ENCODE measurements at places on chromosomes 6 and 20.

DNA sequence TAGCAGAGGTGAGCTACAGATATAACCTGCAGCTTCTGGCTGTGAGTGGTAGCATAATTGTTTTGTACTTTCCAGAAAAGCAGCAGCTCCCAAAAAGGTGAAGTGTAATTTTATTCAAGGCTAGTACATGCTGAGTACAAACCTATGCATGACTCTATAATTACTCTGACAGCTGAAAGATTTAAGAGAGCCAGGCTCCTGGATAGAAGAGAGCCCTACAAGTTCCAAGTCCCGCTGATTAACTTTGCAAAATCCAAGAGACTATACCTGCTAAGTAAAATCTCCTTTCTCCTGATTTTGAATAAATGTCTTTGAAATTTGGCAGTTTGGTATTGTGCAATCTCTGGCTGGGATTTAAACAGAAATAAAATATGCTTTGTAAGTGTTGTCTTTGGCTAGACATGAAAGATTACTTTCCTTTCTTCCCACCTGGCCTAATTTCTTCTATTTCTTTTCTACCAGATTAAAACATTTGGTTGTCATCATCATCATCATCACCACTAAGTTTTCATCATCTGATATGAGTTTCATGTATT lies 79.5 kb downstream of the CTNNBL1 start:
- DNase-seq, result no peak

- DNase-seq, result peak; percentile 76
These were observed 25.1 kb upstream of the UTRN start for GRCh38 chr6:144259986-144260385.

- no peak for DNase-seq
These were observed 1.1 kb downstream of the BPIFB6 start for GRCh38 chr20:33032555-33032954.

GRCh38 chr20:13274275-13274861 lies 53.3 kb downstream of the ISM1 start:
- no peak for DNase-seq

DNA sequence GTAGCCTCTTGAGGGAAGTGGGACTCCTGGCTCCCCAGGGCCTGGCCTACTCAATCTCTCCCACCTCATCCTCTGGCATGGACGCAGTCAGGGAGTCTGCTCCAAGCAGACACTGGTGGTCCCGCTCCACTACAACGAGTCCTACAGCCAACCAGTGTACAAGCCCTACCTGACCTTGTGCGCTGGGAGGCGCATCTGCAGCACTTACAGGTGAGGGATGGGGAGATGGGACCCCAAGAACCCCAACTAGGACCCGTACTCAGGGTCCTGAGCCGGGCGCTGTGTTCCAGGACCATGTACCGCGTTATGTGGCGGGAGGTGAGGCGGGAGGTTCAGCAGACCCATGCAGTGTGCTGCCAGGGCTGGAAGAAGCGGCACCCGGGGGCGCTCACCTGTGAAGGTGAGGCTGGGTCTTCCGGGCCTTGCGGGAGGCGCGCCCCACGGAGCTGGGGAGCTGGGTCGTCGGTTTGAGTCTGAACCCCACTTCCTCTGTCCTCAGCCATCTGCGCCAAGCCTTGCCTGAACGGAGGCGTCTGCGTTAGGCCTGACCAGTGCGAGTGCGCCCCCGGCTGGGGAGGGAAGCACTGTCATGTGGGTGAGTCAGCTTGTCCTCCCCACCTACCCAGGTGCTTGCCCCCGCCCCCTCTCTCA lies 2.1 kb downstream of the EGFL8 start:
- no peak for DNase-seq

GRCh38 chr6:148817689-148818088 lies 70.9 kb downstream of the UST start:
- DNase-seq, result no peak

DNA sequence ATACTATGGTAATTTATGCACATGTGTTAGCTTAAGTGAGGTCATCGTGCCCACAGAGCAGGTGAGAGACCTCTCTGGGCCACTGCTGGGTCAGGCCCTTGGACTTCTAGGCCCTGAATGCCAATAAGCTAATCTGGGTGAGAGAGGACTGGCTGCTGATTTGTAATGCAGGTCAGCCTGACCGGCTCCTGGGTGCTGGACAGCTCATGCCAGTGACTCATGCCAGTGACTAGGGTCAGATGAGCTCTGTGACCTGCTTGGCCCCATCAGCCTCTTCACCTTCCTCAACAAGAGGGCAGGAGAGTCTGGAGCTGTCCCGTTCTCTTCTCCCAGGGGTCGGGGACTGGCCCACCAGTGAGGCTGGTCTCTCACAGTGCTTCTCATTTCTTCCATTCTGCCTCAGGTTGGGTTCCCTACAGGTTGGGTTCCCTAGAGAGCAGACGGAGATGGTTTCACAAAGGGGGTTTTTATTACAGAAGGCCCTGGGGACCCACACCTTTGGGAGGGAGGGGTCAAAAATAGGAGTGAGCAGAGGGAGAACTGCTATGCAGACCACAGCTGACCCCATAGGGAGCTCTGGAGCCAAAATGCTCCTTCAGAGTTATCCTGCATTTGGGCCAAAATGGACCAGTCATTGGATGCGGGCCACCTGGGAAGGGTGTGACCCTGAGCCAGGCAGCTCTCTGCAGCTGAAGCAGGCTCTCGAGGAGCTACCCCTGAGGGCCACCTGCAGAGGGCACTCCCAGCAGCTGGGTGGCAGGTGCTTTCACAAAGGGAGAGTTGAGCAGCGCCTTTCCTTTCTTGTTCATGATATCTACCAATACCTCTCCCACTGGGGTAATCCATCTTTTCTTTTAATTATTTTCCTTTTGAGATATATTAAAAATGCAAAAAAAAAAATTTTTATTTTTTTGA lies 2.2 kb upstream of the OXT start:
- DNase-seq, result peak; percentile 39

GRCh38 chr6:42604150-42604549 lies 40.3 kb downstream of the UBR2 start:
- DNase-seq, result no peak

DNA sequence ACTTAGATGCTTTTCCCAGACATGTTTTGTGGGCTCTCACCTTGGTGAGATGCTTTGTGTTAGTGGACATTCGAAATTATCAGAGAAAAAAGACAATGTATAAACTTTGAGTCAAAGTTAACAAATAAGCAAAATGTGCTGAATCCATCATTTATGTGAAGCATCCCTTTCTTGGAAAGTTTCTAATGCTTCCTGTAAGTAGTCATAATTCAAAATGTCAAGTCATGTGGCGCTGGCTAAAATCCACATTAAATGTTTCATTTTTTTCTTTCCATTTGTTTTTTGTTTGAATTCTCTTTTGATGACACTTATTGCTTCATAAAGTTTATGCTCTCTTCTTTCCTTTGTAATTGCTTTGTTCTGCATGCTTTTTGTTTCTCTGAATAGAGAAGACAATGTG lies 107.2 kb upstream of the CENPW start:
- no peak for DNase-seq

- no peak for DNase-seq
These were observed 11.7 kb downstream of the SYNDIG1 start for GRCh38 chr20:24481173-24481572.

- DNase-seq, result peak; percentile 63
These were observed 28.2 kb upstream of the PLAGL1 start for GRCh38 chr6:144036064-144036834.

GRCh38 chr6:98037571-98037970 lies 754.6 kb upstream of the MMS22L start:
- no peak for DNase-seq

DNA sequence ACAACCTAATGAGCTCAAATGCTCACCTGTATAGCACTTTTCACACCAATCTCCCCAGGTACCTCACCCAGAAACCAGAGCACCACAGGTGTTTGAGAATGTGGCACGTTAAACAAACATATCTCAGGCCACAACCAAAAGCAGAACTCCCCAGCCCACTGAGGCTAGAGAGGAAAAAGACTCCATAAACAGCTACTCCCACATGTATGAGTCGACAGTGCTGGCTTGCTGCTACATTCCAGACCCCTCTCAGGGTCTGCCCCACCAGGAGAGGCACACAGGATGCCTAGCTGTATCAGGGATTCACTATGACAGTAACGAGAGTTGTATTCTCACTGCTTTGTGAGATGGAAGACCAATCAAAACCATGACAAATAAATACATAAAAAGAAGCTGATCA lies 242.6 kb upstream of the ARID1B start:
- DNase-seq, result no peak

GRCh38 chr20:53706466-53707370 lies 113.1 kb upstream of the ZNF217 start:
- peak; percentile 61 for DNase-seq

DNA sequence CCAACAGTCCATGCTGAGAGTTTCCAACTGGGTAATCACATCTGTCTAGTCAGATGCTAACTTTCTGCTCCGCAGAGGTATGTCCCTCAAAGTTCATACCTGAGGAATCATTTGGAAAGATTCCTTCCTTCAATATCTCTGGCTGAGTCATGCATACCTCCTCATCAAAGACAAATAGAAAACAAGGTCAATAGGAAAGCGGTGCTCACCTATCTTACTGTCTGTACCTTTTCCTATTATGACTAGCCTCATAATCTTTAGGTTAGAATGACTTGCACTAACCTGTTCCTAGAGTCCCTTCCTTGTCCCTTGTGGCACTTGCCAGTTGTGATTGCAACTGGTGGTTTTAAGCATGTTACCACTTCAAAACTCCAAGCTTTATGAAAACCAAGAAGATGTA lies 78.2 kb upstream of the PTPRK start:
- no peak for DNase-seq

GRCh38 chr20:17835934-17836300 lies 132.7 kb downstream of the SNX5 start:
- DNase-seq, result no peak

DNA sequence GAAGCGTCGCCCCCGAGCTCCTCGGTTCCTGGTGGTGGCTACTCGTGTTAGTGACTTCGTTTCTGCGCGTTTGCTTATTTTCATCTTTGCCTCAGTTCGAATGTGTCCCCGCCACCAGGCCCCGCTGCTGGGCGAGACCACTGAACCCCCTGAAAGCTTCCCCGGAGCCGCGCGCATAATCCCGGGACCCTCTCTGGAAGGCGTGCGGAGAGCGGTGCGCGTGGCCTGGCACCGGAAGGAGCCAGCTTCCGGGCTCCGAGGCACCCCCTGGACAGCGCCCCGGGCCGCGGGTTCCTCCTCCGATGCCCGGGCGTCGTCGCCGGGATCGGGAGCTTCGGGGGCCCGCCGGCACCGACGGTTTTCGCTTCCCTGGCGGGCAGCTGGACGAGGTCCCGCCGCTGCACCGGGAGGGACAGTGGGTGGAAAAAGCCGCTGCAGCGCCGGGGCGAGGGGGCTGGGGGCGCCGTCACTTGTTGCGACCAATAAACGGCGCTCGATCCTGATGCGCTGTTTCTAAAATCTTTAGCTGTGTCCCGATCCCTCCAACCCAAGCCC lies 643 bp upstream of the SLC35D3 start:
- DNase-seq, result peak; percentile 33

DNA sequence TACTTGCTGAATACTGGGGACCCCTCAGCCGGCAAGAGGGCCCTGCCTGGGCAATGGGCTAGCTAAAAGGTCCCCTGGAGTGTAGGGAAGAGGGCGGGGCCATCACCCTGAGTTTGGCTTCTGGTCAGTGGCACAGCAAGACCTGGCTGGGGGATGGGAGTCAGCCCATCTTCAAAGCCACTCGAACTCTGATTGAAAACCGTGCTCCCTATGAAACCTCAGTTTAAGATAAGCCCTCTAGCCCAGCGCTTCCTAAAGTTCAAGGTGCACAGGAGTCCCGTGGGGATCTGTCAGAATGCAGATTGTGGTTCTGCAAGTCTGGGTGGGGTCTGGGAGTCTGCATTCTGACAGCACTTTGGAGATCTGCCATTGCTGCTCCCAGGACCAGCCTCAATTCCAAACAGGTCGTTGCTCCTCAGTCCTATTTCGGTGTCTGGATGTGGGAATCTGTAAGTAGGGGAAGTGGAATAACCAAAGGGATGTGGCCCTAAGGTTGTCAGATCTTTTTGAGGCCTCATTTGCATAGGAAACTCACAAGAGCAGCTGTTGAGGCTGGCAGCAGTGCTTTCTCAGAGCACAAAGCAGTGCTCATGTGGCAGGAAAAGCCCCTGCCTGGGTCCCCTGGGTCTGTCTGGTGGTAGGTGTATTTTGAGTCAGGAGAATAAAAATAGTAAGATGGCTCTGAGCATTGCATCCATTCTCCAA lies 85.3 kb upstream of the SCP2D1 start:
- no peak for DNase-seq

GRCh38 chr20:16395366-16395765 lies 177.9 kb downstream of the KIF16B start:
- no peak for DNase-seq

- no peak for DNase-seq
These were observed 183.2 kb downstream of the EYA4 start for GRCh38 chr6:133424359-133424758.

- DNase-seq, result no peak
These were observed 220.1 kb upstream of the GGTLC1 start for GRCh38 chr20:24208652-24209051.

- no peak for DNase-seq
These were observed 300.7 kb downstream of the RNGTT start for GRCh38 chr6:88662653-88663174.

- peak; percentile 91 for DNase-seq
These were observed 143.9 kb downstream of the BCAS1 start for GRCh38 chr20:53926428-53927028.

GRCh38 chr20:40100261-40100660 lies 588.8 kb downstream of the MAFB start:
- no peak for DNase-seq

DNA sequence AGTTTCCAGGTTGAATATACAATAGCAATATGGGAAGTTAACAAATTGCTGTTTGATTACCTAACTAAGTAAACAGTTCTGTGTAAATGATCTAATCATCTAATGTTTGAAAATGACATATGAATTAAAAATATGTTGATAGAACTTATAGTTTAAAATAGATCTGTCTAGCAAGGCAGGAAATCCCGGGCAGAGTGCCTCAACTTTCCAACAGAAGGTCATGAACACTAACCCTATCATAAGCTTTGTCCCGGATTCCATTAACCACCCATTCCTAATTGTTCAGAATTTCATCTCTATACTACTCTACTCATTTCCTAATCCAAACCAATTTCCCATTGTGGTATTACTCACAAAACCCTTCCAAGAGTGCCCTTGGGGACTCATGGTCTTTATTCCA lies 10.2 kb downstream of the TAAR1 start:
- DNase-seq, result no peak

- no peak for DNase-seq
These were observed 33.5 kb upstream of the TPD52L1 start for GRCh38 chr6:125120054-125120590.

- no peak for DNase-seq
These were observed 113.8 kb upstream of the ARMC2 start for GRCh38 chr6:108734271-108734922.

GRCh38 chr6:106648651-106649308 lies 19.4 kb downstream of the QRSL1 start:
- DNase-seq, result no peak

GRCh38 chr6:44235269-44235668 lies 11.6 kb upstream of the HSP90AB1 start:
- no peak for DNase-seq
